ENCODE measurements at places on chromosomes 5 and 9.

GRCh38 chr9:69760278-69760610 is 433 bp upstream of the PTAR1 start:
- no peak for DNase-seq

GRCh38 chr5:64666078-64666477 is 24.2 kb upstream of the SHISAL2B start:
- DNase-seq, result peak; percentile 51

- DNase-seq, result no peak
Measured at GRCh38 chr5:9558319-9558965, 12.6 kb upstream of the SEMA5A start.

DNA sequence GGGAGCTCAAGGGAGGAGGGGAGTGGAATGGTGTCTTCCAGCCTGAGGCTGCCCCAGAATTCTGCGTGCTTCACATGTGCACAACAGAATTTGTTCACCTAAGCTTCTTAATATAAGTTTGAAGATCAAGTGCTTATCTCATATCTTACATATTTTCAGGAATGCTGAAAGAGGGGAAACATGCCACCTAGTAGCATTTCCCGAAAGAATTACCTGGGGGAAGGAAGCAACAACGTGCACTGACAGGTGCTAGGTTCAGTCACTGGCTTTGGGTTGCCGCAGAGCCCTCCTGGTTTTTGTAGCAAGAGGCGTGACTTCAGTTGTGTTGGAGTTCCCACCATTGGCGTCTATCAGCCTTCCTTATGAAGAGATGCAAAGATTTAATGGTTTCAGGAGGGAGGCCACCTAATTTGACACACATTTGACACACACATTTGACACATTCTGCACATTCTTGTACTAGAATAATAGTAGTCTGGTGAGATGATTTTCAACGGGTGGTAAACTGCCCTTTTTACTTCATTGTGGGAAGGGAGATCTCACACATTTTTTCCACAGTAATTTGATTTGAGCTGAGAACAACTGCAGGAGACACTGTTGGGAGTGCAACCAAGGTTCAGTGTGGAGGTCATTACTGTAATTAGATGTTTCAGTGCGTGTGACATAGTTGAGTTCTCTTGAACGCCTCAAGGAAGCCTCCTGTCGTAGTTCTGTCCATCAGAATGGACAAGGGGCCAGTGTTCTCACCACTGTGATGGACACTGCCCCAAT is 481.3 kb downstream of the CCDC171 start:
- no peak for DNase-seq

DNA sequence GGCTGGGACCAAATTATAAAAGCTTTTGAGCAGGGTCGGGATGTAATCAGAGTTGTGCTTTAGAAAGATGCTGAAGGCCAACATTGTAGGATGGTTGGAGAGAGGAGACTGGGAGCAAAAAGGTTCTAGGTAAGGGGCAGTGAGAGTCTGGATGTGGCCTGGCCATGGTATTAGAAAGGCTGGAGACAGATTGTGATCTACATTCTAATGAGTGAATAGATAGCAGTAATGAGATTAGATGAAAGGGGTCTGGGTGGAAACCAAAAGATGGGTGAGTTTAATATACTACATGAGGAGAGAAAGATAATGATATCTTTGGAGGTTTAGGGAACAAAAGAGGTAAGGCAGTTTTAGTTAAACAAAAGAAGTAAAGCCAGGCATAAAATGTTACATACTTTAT is 88.8 kb upstream of the SH3GL2 start:
- DNase-seq, result no peak

DNA sequence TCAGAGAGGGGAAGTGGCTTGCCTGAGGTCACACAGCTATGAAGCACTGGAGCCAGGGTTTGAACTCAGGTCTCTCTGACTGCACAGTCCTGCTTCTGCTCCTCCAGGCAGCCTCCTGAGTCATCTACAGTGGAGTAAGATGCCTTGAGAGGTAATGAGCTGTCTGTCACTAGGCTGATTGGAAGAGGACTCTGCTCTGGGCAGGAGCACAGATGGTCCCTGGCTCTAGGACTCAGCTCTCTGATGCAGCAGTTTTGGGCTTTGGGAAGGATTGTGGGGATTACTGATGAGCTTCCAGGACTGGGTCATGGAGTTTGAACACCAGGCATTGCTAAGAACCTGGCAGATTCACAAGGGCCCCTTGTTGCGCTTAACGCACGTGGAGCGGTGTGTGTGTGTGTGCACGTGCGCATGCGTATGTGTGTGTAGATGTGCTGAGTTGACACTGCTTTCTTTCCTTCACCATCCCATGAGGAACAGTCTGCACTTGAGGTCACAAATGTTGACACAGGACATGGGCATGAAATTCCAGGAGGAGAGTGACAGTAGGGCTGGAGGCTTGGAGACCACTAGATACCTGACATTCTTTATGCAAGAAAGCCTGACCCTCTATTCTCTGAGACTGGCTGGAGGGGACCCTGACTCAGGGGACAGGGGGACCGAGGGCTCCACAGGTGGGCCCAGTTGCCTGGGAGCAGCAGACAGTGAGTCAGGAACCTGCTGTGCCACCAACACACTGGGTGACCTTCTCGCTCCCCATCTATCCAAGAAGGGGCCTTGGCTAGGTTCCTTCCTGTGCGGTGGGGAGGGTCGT is 170.5 kb downstream of the RGS3 start:
- DNase-seq, result no peak

GRCh38 chr5:137498301-137498735 is 808 bp downstream of the SPOCK1 start:
- no peak for DNase-seq

GRCh38 chr5:84790406-84790805 is 405.7 kb upstream of the EDIL3 start:
- no peak for DNase-seq

- DNase-seq, result no peak
Measured at GRCh38 chr5:25554077-25554476, 909.3 kb upstream of the CDH10 start.

- DNase-seq, result peak; percentile 18
Measured at GRCh38 chr9:34501889-34502425, 20.8 kb downstream of the ENHO start.

DNA sequence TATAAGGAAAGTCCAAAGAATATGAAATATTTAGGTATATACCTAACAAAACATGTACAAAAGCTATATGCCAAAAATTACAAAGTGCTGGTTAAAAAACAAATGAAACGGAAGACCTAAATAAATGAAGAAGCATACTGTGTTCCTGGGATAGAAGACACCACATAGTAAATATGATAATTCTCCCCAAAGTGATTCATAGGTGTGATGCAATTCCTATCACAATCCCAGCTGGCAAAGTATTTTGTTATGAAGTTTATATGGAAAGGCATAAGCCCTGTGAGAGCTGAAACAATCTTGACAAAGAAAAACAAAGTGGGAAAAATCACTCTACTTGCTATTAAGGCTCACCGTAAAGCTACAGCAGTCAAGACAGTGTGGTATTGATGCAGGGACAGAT is 2.6 kb upstream of the SMIM23 start:
- DNase-seq, result peak; percentile 18

- DNase-seq, result no peak
Measured at GRCh38 chr5:159855476-159856191, 60.6 kb upstream of the ADRA1B start.

DNA sequence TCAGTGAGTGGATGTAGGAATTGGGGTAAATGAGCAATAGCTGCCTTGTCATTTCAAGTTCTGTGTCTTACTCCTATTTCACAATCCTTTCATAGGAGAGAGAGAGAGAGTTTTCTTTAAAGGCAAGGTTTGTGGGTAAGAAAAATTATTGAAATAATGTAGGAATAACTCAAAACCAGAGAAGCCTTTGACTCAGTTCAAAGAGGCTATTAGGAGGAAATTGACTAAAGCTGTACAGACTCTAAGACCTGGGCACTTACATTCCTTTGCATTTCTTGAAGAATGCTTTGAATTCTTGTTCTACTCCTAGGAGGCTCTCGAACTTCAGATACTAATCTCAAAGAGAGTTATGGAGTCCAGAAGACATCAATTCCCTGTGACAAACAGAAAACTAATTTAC is 257.1 kb downstream of the FBXL7 start:
- DNase-seq, result peak; percentile 5

- DNase-seq, result no peak
Measured at GRCh38 chr9:68732405-68733020, 27.5 kb downstream of the PIP5K1B start.

DNA sequence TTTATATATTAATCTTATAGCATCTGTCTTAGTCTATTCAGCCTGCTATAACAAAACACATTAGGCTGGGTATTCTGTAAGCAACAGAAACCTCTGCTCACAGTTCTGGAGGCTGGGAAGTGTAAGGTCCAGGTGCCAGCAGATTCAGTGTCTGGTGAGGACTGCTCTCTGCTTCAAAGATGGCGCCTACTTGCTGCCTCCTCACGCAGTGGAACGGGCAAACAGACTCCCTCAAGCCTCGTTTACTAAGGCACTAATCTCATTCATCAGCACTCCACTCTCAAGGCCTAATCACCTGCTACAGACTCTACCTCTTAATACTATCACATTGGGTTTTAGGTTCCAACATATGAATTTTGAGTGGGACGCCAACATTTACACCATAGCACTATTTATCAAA is 5.2 kb upstream of the TBC1D2 start:
- no peak for DNase-seq

GRCh38 chr5:62376064-62376463 is 27.6 kb downstream of the DIMT1 start:
- DNase-seq, result no peak

- DNase-seq, result no peak
Measured at GRCh38 chr9:72292256-72292682, 72.7 kb downstream of the ZFAND5 start.

DNA sequence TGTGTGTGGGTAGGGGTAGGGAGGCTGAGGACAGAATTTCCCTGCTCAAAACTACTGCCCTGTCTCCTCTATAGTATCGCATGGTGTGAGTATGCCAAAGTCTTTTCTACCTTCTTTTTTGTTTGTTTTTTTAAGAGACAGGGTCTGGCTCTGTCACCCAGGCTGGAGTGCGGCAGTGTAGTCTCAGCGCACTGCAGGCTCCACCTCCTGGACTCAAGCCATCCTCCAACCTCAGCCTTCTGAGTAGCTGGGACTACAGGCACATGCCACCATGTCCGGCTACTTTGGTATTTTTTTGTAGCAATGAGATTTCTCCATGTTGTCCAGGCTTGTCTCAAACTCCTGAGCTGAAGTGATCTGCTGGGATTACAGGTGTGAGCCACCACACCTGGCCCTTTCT is 2.5 kb downstream of the SRP19 start:
- DNase-seq, result no peak

- DNase-seq, result no peak
Measured at GRCh38 chr5:27242258-27242626, 203.9 kb upstream of the CDH9 start.

- DNase-seq, result peak; percentile 48
Measured at GRCh38 chr9:99023831-99024230, 80.1 kb downstream of the COL15A1 start.

All from skeletal muscle cell (primary cell).